ENCODE measurements at places on chromosomes 3 and 15.

GRCh38 chr15:80216141-80216540 lies 35.9 kb downstream of the CTXND1 start:
- no peak for DNase-seq

GRCh38 chr15:30917675-30918074 lies 14.0 kb downstream of the FAN1 start:
- no peak for DNase-seq

DNA sequence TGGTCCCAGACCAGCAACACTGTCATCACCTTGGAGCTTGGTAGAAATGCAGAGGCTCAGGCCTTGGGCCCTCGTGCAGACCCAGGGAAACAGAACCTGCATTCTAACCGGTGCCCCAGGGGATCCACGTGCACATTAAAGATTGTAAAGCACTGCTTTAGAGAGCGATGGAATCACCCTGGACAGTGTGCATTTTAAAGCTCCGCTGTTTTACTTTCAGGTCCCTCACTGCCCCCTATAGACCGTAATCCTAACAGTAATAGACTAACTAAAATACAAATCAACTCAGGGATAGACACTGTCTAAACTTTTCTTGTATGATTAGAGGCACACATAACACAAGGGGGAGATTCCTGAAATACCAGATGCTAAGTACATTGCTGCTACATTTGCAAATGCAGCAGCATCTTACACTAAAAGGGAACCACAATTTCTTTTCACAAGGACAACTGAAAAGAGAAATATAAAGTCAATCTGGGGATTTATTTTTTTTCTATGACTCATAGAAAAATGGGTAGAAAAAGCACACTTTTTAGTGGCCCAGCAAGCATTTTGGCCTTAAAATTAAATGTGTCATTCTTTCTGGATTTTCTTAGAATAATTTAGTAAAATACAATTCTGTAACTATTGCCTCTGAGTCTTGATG lies 10.5 kb upstream of the SH3GL3 start:
- peak; percentile 49 for DNase-seq

- no peak for DNase-seq
Measured at GRCh38 chr3:156793851-156794250, 32.3 kb upstream of the LEKR1 start.

GRCh38 chr15:38461066-38461833 lies 7.3 kb downstream of the FAM98B start:
- no peak for DNase-seq

GRCh38 chr3:162842549-162843216 lies 1346.1 kb downstream of the OTOL1 start:
- no peak for DNase-seq

DNA sequence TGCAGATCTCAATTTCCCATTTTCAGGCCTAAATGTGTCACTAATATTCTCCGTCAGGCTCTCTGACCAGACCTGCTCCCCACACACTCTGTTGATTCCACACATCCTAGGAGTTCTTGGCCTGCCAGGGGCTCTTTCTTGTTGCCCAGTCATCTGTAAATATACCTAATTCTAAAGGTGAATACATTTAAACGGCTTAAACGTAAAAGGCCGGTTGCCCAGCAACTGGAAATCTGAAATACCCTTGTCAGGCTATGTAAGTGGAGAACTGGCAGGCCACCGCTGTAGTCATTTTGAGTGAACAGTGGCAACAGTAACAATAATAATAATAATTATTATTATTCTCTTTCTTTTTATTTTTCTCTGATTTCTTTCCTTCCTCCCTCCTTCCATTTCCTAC lies 302.7 kb downstream of the AGBL1 start:
- no peak for DNase-seq

DNA sequence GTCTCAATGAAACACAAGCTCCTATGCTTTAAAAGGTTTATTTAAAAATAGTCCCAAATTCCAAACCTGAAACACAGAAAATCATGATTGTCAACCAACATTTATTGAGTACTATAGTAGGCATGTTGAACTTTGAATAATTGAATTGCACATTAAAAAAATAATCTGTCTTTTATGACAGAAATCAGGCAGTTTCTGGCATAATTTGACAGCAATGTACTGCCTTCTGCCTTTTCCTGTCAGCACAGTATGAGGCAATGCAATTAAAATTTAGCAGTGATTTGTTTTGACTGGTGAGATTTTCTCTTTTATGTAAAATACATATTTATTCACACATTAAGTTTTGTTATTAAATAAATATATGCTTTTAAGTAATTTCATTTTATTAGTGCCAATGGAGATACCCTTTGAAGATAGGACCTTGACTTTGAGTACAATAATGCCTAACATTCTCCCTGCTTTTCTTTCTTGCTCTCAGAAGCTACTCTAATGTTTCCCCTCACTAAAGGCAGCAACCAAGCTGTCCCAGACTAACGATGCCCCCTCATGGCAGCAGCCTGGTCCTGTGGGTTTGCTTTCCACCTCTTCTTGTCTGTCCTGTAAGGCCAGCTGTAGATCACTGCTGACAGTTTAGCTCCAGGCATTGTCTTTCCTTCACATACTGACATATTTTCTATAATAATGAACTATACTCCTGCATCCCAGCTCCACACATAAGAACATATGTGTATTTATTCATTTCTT lies 346.7 kb downstream of the IL20RB start:
- no peak for DNase-seq

- no peak for DNase-seq
Measured at GRCh38 chr3:146780251-146780650, 175.1 kb upstream of the PLSCR5 start.

DNA sequence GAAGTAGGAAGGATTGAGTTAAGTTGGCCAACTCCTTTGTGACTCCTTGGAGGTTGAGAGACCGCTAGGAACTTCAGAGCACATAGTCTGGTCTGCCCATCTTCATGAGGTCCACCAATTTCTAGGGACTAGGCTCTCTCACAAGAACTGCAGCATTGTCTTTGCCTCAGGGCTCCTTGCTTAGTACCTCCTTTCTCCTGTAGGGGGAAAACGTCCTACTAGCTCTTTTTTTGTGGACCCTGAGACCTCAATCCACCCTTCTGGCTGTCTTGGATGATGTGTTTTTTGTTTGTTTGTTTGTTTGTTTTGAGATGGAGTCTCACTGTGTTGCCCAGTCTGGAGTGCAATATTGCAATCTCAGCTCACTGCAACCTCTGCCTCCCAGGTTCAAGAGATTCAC lies 21.6 kb downstream of the REC114 start:
- DNase-seq, result no peak

GRCh38 chr15:73240866-73241499 lies 127.8 kb downstream of the HCN4 start:
- peak; percentile 92 for DNase-seq

GRCh38 chr15:61916104-61916503 lies 144.1 kb downstream of the VPS13C start:
- no peak for DNase-seq

GRCh38 chr3:139388821-139389551 lies 461 bp downstream of the COPB2 start:
- DNase-seq, result no peak

GRCh38 chr3:120473389-120473788 lies 22.6 kb upstream of the FSTL1 start:
- no peak for DNase-seq

- DNase-seq, result no peak
Measured at GRCh38 chr15:68621535-68621934, 42.7 kb downstream of the CORO2B start.

DNA sequence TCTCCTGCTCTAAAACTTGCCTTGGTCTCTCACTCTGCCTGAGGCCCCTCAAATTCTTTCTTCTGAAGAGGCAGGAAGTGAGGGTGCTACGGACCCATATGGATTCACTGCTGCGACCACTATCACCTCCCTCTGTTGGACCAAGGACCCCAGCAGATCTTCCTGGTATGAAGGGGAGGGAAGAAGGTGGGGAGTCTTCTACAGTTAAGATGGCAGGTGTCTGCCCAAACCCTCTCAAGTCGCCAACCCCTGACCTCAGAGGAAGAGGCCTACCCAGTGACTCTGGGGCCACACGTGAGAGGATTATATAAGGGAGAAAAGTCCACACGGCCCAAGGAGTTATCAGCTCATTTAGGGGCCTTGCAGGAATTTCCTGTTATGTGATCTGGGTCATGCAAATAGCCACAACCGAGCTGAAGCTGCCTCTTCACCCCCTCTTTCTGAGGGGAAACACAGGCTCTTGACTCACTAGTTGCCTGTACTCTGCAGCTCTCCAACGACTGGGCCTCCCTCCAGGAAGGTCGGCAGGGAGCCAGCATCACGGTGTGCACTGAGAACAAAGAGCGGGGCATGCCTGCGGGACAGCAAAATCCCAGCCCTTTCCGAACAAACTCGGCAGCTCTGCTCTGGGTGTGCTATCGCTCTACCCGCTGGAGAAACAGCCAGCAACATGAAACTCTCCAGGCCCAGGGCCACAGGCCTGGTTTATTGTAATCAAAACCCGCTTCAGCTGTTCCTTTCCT lies 116.0 kb downstream of the XXYLT1 start:
- DNase-seq, result no peak
